Right atrium auricular region (tissue), 2 donors: ENCODE measurements at places on chromosomes 3 and 15. TPM values are rescaled to one million over a fixed set of nuclear protein-coding genes. Genes with fewer than 3 reads are reported as not detected.
A peak's percentile ranks its signal among the peaks of the same experiment; 100 is the strongest.

AMIGO3 gene
- total RNA-seq, result 0.44 TPM

IQCH gene
- total RNA-seq, result 0.52 TPM

DYNLT2B gene
- total RNA-seq, result 6.3 TPM

ROBO1 gene
- total RNA-seq, result 19.7 TPM

BFSP2 gene
- not detected for total RNA-seq

IL5RA gene
- total RNA-seq, result 2.6 TPM

GABRR3 gene
- not detected for total RNA-seq

GRCh38 chr3:143476965-143477640, 357.5 kb downstream of the CHST2 start:
- DNase-seq, result no peak
- H3K4me1 ChIP-seq, result no peaks in the 10 kb centered on the region
- no peak overlapping the region for H3K4me3 ChIP-seq
- H3K27ac ChIP-seq, result no peak overlapping the region
- H3K27me3 ChIP-seq, result no peaks in the 10 kb centered on the region
- H3K36me3 ChIP-seq, result no peaks in the 10 kb centered on the region

- H3K27ac ChIP-seq, result no peak overlapping the region
- H3K4me1 ChIP-seq, result no peaks in the 10 kb centered on the region
- H3K36me3 ChIP-seq, result no peaks in the 10 kb centered on the region
- peaks cover 23% of the 10 kb centered on the region for H3K27me3 ChIP-seq
- H3K4me3 ChIP-seq, result no peak overlapping the region
- DNase-seq, result no peak
Observed at GRCh38 chr15:32718227-32718820, 520 bp downstream of the GREM1 start.

GRCh38 chr3:5194341-5194740, 6.8 kb downstream of the EDEM1 start:
- peaks cover 9% of the 10 kb centered on the region for H3K36me3 ChIP-seq
- DNase-seq, result no peak
- peak overlapping the region; percentile 37 for H3K27ac ChIP-seq

DNA sequence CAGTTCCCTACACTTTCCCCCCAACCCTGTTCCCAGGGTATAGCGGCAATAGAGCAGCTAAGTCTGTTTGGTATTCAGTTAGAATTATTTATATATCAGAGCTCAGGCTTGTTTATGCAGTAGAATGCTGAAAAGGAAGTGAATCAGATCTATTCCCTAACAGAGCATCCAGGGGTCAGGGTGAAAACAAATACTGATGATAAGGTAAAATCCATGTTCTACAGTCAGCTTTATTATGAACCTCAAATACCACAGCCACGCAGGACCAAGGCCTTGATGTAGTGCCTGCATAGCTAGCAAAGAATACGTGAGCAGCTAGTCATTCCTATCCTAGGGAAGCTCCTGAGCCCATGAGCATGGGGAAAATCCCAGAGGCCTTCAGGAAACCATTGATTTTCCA, 229.7 kb upstream of the ICE2 start:
- no peaks in the 10 kb centered on the region for H3K4me1 ChIP-seq
- no peaks in the 10 kb centered on the region for H3K27me3 ChIP-seq
- no peaks in the 10 kb centered on the region for H3K36me3 ChIP-seq
- H3K4me3 ChIP-seq, result no peak overlapping the region

DNA sequence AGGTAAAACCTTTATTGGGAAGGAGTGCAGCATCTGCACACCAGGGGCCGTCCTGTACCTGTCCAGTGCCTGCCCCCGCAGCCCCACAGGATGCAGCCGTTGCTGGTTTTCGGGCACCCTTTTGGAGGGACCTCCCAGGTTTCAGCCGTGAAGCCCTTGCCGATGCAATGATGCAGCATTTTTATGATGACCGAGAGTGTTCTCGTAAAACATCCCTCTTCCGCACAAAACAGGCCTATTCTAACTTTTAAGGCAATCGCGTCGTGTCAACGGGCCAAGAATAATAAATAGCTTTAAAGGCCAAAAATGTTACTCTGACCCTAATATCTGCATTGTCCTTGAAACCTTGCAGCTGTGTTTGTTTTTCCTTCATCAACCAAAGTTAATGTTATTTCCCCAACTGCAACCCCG, 126.1 kb downstream of the LRRK1 start:
- no peaks in the 10 kb centered on the region for H3K27me3 ChIP-seq
- no peaks in the 10 kb centered on the region for H3K36me3 ChIP-seq
- DNase-seq, result peak; percentile 54

DNA sequence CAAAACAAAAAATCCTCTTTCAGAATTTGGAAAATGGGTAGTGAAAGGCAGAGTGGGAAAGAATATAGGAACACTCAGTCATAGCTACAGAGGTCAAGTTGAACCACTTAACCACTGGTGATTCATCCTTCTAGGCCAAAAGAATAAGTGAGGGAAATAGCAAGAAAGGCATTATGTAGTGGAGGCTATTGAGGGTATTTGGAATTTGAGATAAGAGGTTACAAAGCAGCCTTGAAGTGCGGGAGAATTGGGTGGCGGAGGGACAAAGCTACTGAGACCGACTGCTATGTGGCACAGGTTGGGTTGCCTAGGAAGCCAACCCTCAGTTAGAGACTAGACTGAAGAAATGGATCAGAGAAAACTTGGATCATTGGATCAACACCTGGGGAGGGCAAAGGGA, 109.5 kb downstream of the SYNPR start:
- H3K4me1 ChIP-seq, result no peaks in the 10 kb centered on the region
- no peak overlapping the region for H3K4me3 ChIP-seq
- H3K27ac ChIP-seq, result no peak overlapping the region
- H3K36me3 ChIP-seq, result no peaks in the 10 kb centered on the region

- no peak overlapping the region for H3K27ac ChIP-seq
- no peaks in the 10 kb centered on the region for H3K27me3 ChIP-seq
- H3K4me3 ChIP-seq, result no peak overlapping the region
- DNase-seq, result no peak
Observed at GRCh38 chr15:60582370-60583036, 103.6 kb upstream of the ICE2 start.

GRCh38 chr15:51368307-51368706, 26.9 kb downstream of the GLDN start:
- no peak for DNase-seq
- no peak overlapping the region for H3K4me3 ChIP-seq
- H3K36me3 ChIP-seq, result no peaks in the 10 kb centered on the region
- no peak overlapping the region for H3K27ac ChIP-seq

DNA sequence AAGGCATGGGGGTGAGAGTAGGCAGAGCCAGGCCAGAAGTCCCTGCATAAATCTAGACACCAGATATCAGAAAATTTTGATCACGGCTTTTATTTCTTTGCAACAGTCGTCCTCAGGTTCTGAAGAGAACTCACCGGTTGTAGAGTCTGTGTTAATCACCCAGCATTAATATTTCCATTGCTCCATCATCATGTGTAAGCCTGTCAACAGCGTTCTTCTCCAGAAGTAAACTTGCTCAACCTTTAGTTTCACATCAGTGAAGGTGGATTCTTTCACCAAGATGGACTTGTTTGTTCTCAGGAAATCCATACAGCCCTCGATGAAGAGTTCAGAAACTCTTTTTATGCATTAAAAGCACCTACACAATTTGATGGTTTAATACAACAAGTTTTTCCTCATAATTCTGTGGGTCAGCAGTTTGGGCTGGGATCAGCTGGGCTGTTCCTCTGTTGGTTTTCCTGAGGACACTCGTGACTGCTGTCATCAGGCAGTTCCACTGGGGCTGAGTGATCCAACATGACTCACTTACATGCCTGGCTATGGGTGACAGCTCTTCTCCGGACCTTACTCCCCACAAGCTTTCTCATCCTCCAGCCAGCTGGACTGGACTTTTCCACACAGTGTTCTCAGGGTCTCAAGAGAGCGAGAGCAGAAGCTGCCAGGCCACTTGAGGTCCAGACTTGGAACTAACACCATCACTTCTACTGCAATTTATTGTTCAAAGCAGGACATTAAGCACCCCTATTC, 303.4 kb downstream of the ZNF621 start:
- no peaks in the 10 kb centered on the region for H3K36me3 ChIP-seq
- H3K27me3 ChIP-seq, result no peaks in the 10 kb centered on the region

- H3K27me3 ChIP-seq, result no peaks in the 10 kb centered on the region
- no peak for DNase-seq
- H3K4me3 ChIP-seq, result no peak overlapping the region
- no peak overlapping the region for H3K27ac ChIP-seq
- H3K36me3 ChIP-seq, result no peaks in the 10 kb centered on the region
Observed at GRCh38 chr3:8416965-8417364, 84.7 kb upstream of the LMCD1 start.

GRCh38 chr3:111541911-111542483, at the start of gene CD96:
Gene CD96, plus strand, starts transcription at chr3:111542197. Its CDS starts 52 bp downstream, at chr3:111542249.
- H3K27ac ChIP-seq, result no peak within 1 kb of the TSS
- H3K27me3 ChIP-seq, result no peaks in the 10 kb centered on the region
- H3K4me1 ChIP-seq, result no peaks in the 10 kb centered on the region

DNA sequence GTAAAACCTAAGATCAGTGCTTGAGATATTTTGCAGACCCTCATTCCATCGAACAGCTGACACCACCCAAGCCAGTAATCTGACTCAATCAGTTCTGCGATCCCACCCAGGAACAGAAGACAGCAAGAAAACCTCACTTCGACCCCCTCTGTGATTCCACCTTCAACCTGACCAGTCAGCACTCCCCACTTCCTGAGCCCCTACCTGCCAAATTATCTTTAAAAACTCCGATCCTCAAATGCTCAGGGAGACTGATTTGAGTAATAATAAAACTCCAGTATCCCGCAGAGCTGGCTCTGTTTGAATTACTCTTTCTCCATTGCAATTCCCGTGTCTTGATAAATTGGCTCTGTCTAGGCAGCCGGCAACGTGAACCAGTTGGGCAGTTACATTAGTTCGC, 25.7 kb upstream of the CLDN16 start:
- no peaks in the 10 kb centered on the region for H3K4me1 ChIP-seq
- H3K36me3 ChIP-seq, result no peaks in the 10 kb centered on the region
- H3K4me3 ChIP-seq, result no peak overlapping the region
- no peak for DNase-seq
- H3K27me3 ChIP-seq, result no peaks in the 10 kb centered on the region

DNA sequence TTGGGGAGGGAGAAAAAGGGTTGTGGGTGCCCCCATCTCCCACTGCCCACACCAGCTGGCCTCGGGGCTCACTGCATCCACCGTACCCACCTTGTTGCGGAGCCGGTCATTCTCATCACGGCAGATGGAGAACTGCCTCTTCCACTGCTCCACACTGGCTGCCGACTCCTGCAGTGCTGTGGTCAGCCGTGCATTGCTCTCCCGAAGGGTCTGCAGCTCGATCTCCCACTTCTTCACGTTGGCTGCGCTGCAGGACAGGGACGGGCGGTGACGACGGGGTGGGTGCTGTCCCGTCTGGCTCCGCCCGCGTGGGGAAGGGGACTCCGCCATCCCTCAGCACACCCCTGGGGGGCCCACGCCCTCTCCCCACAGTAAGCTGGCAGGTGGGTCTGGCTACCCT, 45.1 kb downstream of the WHAMM start:
- no peak overlapping the region for H3K4me3 ChIP-seq
- H3K4me1 ChIP-seq, result peaks cover 6% of the 10 kb centered on the region
- no peaks in the 10 kb centered on the region for H3K36me3 ChIP-seq
- H3K27me3 ChIP-seq, result no peaks in the 10 kb centered on the region
- DNase-seq, result peak; percentile 16

DNA sequence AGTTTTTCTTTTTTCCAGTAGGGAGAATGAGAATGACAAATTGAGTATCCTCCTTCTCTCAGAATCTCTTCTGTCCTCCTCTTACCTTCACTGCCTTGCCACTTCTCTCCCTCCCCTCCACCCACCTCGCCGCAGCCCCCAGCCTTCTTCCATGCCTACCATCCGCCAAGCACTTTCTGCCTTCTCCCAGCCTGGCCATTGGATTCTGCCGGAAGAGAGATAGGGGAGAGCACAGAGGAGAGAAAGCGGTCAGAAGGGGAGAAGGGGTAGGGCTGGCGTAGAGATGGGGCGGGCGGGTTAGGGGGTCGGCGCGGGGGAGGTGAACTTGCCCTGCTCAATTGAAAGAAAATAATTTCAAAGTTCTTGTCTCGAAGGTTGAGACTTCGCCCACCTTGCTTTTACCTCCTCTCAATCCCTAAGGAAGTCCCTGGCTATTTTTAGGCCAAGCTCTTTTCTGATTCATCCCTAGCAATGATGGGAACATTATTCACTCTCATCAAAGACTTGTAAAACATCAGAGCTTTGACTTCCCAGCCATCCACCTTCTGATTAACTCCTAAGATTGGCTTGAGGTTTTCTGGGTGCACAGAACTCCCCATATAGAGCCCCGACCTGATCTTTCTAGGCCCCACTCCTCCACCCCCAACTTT, 811 bp downstream of the C3orf52 start:
- DNase-seq, result no peak
- no peak overlapping the region for H3K27ac ChIP-seq
- H3K36me3 ChIP-seq, result no peaks in the 10 kb centered on the region
- peaks cover 24% of the 10 kb centered on the region for H3K4me1 ChIP-seq
- H3K27me3 ChIP-seq, result no peaks in the 10 kb centered on the region

- H3K4me1 ChIP-seq, result no peaks in the 10 kb centered on the region
- H3K4me3 ChIP-seq, result no peak overlapping the region
- no peak overlapping the region for H3K27ac ChIP-seq
- H3K27me3 ChIP-seq, result no peaks in the 10 kb centered on the region
- no peaks in the 10 kb centered on the region for H3K36me3 ChIP-seq
- DNase-seq, result peak; percentile 32
Observed at GRCh38 chr3:133883641-133884040, 12.0 kb downstream of the RAB6B start.

GRCh38 chr3:9161298-9161697, 88.1 kb downstream of the SRGAP3 start:
- H3K4me1 ChIP-seq, result no peaks in the 10 kb centered on the region
- H3K27ac ChIP-seq, result no peak overlapping the region
- no peaks in the 10 kb centered on the region for H3K36me3 ChIP-seq

DNA sequence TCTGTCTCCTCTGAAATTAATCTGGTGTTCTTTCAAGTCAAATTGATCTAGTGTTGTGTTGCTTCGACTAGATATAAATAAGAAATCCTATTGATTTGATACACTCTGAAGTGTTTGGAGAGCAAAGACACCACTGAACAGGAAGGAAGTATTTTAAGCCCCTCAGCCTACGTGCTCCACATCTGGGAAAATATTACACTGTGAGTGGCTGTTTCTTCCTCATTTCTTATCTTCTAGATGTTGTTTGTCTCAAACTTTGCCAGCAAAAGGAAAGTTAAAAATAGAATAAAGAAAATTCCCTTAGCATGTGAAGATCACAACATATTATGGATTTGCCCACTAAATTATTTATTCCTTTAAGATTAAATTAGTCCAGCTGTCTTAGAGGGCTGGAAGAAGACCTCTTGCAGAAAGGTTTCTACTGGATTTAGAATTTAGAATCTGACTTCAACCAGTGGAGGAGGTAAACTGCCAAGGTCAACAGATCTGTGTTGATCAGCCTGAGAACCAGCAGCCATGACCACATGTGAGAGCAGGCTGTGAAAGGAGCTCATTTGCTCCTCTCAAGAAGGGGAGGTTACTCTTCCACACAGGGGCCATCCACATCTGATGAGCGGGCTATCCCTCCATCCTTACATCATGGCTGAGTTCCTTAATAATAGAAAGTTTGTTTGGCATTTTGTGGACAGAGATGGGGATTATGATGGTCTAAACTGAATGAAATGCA, 46.3 kb upstream of the ACKR4 start:
- H3K4me3 ChIP-seq, result no peak overlapping the region
- DNase-seq, result no peak

- H3K27ac ChIP-seq, result no peak overlapping the region
- DNase-seq, result no peak
- no peaks in the 10 kb centered on the region for H3K36me3 ChIP-seq
- H3K27me3 ChIP-seq, result no peaks in the 10 kb centered on the region
- no peaks in the 10 kb centered on the region for H3K4me1 ChIP-seq
- H3K4me3 ChIP-seq, result no peak overlapping the region
Observed at GRCh38 chr3:88195951-88196434, 46.2 kb downstream of the C3orf38 start.
